GOT3 (cell line): ENCODE measurements at places on chromosomes 2 and 18.

- DNase-seq, result no peak
Observed at GRCh38 chr2:241577413-241578122, 19.0 kb downstream of the BOK start.

DNA sequence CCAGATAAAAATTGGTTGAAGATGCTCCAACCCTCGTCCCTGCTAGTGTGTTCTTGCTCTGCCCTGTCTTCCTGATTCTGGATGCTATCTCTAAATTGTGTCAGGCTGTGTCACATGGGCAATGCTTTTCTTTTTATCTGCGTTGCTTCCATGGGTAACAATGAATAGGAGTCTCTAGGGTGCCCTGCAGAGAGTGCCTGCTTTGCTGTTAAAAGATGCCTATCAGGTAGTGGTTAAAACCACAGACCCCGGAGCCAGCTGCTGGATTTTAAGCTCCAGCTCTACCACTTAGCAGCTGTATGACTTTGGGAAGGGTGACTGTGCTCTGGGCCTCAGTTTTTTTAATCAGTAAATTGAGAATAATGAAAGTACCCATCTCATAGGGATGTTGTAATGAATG, 340.3 kb downstream of the PLCL1 start:
- DNase-seq, result no peak

GRCh38 chr18:39751921-39752320, 2186.3 kb upstream of the CELF4 start:
- no peak for DNase-seq

DNA sequence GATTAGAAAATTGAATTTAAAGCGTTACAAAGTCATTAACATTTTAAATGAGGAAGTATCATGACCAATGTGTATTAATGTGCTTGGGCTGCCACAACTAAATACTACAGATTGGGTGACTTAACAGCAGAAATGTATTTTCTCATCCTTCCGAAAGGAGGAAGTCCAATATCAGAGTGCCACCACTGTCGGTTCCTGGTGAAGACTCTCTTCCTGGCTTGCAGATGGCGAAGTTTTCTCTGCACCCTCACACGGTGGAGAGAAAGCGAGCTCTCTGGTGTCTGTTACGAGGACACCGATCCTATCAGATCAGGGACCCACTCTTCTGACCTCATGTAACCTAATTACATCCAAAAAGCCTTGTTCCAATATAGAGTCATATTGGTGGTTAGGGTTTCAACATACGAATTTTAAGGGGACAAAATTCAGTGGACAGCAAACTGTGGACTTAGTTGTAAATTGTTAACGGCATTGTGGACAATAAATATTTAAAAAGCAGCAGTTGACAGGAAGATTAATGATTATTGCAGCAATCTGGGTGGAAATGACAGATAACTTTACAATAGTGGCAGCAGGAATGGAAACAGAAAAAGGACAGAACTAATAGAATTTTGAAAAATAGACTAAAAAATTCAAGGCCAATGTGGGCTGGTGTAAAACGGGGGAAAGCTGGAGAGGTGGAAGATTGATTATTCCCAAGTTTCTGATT, 35.1 kb upstream of the CYRIA start:
- no peak for DNase-seq

GRCh38 chr2:161033059-161033660, 127.1 kb upstream of the TANK start:
- DNase-seq, result no peak

- DNase-seq, result no peak
Observed at GRCh38 chr18:68426731-68427315, 288.1 kb downstream of the TMX3 start.

DNA sequence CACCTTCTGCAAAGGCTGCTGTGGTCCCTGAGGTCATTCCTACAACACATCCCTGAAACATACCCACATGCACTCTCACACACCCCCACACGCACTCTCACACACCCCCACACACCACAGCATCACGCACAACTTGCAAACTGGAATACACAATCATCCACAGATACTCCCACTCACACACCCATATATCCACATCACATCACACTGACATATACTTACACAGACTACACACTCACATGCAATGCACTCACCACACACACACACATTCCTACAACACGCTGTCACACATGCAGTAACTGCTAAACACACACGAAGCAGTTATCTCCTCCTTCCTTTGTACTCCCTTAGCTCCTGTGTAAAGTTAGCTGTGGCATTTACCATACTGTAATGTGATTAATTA, 57.1 kb upstream of the PKDCC start:
- no peak for DNase-seq

DNA sequence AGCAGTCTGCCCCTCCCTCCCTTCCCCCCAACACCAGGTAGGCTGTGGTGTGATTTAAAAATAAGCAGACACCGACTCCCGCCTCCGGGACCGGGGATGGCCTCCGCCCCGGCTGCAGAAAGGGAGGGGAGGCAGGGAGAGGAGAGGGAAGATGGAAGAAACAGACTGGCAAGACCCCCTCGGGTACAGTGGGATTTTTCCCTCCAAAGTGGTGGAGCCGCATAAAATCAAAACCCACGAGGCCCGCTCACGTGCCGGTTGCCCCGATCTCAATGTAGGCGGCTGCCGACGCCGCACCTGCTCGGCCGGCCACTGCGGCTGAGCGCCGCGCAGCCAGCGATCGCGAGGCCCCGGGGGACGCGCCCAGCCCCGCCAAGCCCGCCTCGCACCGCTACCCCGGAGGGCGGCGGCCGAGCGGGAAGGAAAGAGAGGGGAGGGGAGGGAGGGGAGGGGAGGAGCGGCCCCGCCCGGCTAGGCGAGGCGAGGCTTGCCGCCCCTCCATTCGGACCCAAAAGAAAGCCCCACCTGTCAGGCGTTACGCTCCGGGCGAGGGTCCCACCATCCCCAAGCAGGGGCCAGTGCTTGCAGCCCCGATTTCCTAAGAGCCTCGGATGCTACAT, 811 bp downstream of the ADD2 start:
- DNase-seq, result no peak

GRCh38 chr2:98857001-98857400, 79.0 kb downstream of the CRACDL start:
- no peak for DNase-seq

DNA sequence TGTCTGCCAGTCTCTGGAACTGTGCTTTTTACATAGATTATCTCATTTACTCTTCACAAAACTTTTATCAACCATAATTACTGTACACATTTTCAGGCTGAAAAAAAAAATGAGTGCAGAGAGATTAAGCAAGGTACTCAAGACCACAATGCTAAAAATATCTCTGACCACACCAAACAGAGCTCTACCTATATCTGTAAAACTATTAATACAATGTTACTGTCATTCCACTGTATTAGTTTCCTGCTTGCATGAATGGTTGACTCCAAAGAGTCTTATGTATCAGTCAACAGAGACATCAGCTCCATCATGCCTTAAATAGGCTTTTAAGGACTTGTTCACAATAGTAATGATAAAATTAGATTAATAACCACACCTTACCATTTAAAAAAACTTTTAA, 134.7 kb upstream of the CCDC150 start:
- no peak for DNase-seq

GRCh38 chr2:190535121-190535439, 558 bp upstream of the NEMP2 start:
- DNase-seq, result no peak

DNA sequence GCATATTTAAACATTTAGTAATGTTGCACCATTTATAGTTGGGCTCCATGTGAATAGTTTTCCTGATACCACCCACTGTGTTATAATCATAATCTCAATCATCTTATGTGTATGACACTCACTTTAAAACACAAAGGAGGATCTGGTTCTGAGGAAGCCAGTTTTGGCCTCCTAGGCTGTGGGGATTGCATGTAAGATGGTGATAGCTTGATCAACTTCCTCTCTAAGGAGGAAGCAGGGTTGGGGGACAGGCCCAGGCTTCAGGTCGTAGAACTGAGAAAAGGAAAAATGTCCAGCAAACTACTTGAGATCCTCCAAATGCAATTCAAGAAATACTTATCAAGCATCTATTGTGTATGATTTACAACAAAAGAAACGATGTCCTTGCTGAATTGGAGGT, 4.9 kb upstream of the PPM1B start:
- DNase-seq, result no peak

GRCh38 chr18:55821219-55821618, 233.2 kb upstream of the TCF4 start:
- no peak for DNase-seq

DNA sequence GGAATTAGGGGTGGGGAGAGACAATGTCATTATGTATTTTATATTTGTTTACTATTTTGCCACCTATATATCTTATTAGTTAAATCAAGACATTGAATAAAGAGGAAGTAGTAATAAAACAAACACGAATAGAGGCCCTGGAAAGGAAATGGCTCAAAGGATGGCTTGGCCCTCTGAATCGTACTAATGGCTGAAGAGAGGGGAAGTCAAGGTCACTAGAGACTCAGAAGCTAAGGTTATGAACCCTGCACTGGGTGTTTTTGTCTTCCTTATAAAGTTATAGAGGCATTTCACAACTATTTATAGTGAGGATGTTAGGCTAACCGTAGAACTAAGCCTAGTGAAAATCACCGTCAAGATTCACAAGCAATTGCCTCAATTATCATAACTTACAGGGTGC, 685.9 kb downstream of the ARHGAP15 start:
- no peak for DNase-seq

DNA sequence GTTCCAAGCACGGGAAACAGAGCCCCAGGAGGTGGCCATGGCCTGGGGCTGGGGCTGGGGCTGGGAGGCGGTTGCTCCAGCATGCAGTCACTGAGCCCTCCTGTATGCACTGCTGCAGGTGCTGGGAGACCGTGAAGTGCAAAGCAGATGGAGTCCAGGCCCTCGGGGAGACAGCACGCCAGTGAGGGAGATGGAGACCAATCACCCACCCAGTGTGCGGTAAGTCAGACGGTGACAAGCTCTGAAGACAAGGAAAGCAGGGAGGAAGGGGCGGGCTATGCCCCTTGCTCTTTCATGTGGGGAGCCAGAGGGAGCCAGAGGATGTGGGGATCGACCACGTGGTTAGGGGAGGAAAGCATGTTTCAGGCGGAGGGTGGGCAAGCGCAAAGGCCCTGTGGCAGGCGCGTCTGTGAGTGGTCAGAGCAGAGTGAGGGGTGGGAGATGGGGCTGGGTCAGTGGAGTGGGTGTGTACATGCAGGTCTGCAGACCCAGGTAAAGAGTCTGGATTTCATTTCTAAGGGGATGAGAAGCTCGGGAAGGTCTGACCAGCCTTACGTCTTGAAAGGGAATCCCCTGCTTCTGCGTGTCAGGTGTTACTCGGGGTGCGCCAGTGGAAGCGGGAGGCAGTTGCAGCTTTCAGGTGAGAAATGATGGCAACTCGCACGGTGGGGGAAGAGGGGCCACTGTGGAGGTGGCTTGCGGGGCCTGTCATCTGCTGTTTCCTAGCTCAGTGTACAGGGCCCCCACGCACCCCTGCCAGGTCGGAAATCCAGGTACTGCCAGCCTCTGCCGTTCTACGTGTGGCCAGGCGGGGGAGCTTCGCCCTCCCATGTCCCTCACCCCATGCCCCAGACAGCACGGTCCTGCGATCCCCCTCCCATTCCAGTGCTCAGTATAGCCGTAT, 19.4 kb downstream of the RRM2 start:
- DNase-seq, result no peak

- no peak for DNase-seq
Observed at GRCh38 chr2:72222829-72223564, 75.3 kb upstream of the CYP26B1 start.

- DNase-seq, result no peak
Observed at GRCh38 chr18:48794251-48794970, 156.4 kb downstream of the SMAD7 start.

GRCh38 chr2:65608916-65609315, 176.5 kb upstream of the SPRED2 start:
- DNase-seq, result no peak

- DNase-seq, result no peak
Observed at GRCh38 chr18:69397096-69397495, 3.6 kb upstream of the DOK6 start.

DNA sequence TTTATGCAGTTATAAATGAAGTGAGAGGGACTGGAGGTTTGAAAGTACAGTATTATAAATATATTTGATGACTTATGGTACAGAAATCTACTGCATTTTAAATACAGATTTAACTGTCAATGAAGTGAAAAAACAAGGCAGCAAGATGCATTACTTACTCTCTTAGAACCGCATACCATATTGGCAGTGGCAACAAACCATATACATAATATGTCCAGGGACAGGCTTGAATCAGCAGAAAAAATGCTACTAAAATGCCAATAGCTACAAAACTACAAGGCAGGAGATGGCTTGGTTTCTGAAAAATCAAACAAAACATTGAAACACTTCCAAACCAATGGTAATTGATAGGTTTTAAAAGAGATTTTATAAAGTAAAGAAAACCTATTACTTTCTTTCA, 77.2 kb downstream of the PIGN start:
- no peak for DNase-seq

GRCh38 chr2:85433511-85434089, 15.1 kb downstream of the SH2D6 start:
- peak; percentile 21 for DNase-seq

GRCh38 chr2:241329669-241330615, 14.2 kb downstream of the SEPTIN2 start:
- no peak for DNase-seq

GRCh38 chr2:105177536-105178254, 63.8 kb upstream of the GPR45 start:
- DNase-seq, result no peak

DNA sequence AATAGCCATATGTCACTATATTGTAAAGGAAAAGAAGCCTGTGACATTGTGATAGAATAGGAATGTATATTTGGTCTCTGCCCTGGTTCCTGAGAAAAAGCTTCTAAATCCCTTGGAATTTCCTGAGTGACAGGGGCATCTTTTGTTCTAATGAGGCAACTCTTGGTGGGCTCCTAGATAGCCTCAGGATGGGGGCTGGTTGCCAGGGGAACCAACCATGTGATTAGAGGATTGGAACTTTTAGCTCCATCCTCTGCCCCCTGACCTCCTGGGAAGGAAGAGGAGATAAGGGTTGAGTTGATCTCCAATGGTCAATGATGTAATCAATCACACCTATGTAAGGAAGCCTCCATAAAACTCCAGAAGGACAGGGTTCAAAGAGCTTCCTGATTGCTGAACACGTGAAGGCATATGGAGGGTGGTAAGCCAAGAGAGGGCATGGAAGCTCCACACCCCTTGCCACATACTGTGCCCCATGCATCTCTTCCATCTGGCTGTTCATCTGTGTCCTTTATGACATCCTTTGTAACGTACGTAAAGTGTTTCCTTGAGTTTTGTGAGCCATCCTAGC, 2.9 kb upstream of the ME2 start:
- DNase-seq, result no peak

GRCh38 chr2:26245231-26245732, 543 bp downstream of the HADHB start:
- DNase-seq, result no peak

DNA sequence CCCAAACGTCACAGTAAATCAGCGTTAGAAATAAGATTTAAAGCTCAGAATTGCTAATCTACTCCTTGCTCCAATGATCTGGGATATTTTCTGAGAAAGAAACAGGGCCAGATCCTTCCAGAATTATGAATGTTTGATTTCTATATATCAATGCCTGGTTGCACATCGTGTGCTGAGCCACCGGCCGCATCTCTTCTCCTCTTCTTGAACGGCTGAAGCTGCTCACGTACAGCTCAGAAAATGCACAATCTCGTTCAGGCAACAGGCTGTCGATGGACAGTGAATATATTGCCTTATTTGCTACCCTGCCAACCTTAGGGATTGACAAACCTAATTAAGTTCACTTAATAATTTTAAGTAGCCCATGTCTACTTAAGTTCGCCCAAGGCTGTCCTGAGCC, 169.5 kb downstream of the CLIP4 start:
- DNase-seq, result no peak
